Vagina (tissue), 2 donors: ENCODE measurements at places on chromosomes 6 and 20.

GRCh38 chr20:46004889-46005473 is 3.7 kb upstream of the MMP9 start:
- H3K36me3 ChIP-seq, result no peaks in the 10 kb centered on the region
- H3K4me3 ChIP-seq, result no peak overlapping the region
- no peaks in the 10 kb centered on the region for H3K27me3 ChIP-seq
- no peak overlapping the region for H3K27ac ChIP-seq
- H3K4me1 ChIP-seq, result no peaks in the 10 kb centered on the region

DNA sequence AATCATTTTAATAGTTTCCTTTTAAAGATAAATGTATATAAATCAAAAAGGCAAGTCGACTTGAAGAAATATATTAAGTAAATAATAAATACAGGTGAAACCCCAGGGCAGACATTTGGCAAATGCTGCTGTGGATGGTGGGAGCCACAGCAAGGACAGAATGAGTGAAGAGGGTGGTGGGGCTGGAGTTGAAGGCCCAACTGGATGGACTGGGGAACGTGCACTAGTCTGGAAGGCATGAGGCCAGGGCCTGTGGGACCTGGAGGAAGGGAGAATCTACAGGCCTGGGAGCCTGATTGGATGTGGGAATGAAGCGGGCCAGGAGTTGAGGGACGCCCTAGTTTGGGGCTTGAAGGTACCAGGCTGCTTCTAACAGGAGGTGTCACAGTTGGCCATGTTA is 30.6 kb upstream of the BLCAP start:
- no peaks in the 10 kb centered on the region for H3K36me3 ChIP-seq
- DNase-seq, result no peak
- H3K27ac ChIP-seq, result no peak overlapping the region
- H3K4me3 ChIP-seq, result no peak overlapping the region
- H3K27me3 ChIP-seq, result no peaks in the 10 kb centered on the region

DNA sequence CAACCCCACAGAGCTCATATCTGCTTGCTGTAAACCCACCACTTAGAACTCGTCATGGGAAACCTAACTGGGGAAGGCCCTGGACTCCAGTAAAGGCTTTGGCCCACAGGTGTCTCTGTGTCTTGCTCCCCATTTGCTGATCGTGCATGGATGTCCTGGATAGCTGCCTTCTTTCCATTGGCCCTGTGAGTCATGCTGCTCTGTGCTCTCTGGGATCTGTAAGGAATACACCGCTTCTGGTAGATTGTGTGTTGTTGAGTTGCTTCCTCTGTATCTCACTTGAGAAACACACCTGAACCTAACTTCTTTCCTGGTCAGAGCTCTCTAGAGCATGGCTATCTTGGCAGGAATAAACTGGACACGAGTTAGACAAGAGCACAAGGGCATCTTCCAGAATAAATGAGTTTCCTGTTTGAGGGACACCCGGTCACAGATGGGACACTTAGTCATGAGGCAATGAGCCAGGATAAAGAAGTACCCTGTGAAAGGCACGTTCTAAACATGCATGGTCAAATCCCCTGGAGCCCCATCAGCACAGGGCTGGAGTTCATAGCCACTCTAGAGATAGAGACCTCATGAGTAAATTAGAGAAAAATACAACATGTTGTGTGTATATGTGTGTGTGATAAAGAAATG is 99.6 kb upstream of the TMEM170B start:
- H3K4me1 ChIP-seq, result peaks cover 22% of the 10 kb centered on the region
- no peaks in the 10 kb centered on the region for H3K36me3 ChIP-seq
- H3K4me3 ChIP-seq, result no peak overlapping the region
- DNase-seq, result no peak
- no peak overlapping the region for H3K27ac ChIP-seq
- no peaks in the 10 kb centered on the region for H3K27me3 ChIP-seq

DNA sequence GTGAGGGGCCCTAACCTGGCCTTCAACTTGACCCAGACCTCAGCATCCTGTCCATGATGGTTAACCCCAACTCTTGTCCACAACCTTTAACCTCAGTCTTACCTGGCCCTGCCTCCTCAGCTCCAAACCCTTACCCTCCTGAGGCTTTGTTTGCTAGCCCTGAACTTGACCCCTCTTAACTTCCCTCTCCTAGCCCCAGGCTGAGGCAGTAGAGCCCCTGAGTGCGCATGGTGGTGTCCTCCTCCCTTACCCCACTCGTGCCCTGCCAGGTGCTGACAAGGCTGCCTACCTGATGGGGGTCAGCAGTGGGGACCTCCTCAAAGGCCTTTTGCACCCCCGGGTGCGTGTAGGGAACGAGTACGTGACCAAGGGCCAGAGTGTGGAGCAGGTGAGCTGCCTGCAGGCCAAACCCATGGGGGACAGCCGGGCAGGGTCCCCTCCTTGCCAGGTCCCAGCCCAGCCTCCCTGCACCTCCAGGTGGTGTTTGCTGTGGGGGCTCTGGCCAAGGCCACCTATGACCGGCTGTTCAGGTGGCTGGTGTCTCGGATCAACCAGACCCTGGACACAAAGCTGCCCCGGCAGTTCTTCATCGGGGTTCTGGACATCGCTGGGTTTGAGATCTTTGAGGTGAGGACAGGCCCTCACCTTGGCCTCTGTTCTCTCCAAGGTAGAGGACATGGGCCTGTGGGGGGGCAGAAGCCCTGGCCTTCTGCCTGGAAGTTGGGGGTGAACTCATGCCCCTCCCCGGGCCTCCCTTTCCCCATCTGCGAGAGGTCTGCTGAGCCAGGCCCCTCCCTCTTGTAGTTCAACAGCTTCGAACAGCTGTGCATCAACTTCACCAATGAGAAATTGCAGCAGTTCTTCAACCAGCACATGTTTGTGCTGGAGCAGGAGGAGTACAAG is 31.9 kb downstream of the MYH7B start:
- no peak for DNase-seq
- H3K27me3 ChIP-seq, result no peaks in the 10 kb centered on the region
- H3K36me3 ChIP-seq, result no peaks in the 10 kb centered on the region
- H3K4me3 ChIP-seq, result no peak overlapping the region

DNA sequence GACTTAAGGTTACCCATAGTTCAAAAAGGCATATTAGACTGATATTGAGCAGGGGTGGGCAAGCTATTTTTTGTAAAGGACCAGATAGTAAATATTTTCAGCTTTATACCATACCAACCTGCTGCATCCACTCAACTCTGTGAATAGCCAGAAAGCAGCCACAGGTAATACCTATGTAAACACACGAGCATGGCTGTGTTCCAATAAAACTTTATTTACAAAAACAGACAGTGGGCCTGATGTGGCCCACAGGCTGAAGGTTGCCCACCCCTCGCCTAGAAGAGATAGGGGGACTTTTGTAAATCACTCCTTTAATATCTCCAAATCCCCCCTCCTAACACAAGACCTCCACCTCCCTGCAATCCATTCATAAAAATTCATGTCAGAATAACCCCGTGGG is 64.4 kb downstream of the PSMG4 start:
- H3K4me1 ChIP-seq, result peaks cover 23% of the 10 kb centered on the region
- no peaks in the 10 kb centered on the region for H3K27me3 ChIP-seq
- no peak overlapping the region for H3K27ac ChIP-seq
- no peak for DNase-seq
- H3K4me3 ChIP-seq, result no peak overlapping the region

GRCh38 chr6:31529329-31530150 is 778 bp downstream of the MCCD1 start:
- no peak for DNase-seq
- H3K27me3 ChIP-seq, result no peaks in the 10 kb centered on the region
- H3K4me3 ChIP-seq, result no peak overlapping the region
- H3K4me1 ChIP-seq, result no peaks in the 10 kb centered on the region
- no peaks in the 10 kb centered on the region for H3K36me3 ChIP-seq

DNA sequence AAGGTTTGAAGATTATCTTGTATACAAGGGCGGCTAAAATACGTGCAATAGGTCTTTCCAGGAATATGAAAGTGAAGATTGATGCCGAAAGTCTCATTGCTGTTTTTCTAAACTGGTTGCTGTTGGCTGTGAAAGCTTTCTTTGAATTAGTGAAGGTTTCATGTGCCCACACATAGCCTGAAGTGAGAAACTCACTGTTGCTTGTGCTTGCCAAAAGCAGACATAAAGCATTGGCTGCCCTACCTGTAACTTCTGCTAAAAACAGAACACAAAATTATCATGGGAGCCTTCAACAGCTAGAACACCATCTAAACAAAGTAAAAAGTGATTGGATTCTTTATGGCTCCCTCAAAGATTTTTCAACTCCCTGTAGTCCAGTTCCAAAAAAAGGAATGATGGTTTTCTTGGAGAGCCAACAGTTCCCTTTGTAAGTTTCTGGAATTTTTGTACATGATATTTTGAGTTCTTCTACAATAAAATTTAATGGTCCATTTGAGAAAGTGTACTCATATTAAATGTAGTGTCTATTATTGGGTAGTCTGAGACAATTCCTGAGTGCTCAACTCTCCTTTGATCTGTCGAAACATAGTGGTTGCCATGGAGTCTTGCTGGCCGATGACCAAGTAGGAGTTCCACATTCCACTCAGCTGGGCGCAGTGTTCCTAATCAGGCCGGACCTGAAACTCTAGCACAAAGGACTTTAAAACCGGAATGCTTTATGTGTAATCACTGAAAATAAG is 68.5 kb downstream of the PLEKHG1 start:
- H3K4me1 ChIP-seq, result peaks cover 22% of the 10 kb centered on the region
- H3K27me3 ChIP-seq, result no peaks in the 10 kb centered on the region
- no peak overlapping the region for H3K4me3 ChIP-seq
- no peaks in the 10 kb centered on the region for H3K36me3 ChIP-seq
- DNase-seq, result no peak

GRCh38 chr6:158923805-158924498 is 76.0 kb downstream of the RSPH3 start:
- H3K36me3 ChIP-seq, result no peaks in the 10 kb centered on the region
- no peak overlapping the region for H3K4me3 ChIP-seq
- no peak for DNase-seq
- H3K27me3 ChIP-seq, result no peaks in the 10 kb centered on the region
- H3K4me1 ChIP-seq, result no peaks in the 10 kb centered on the region
- H3K27ac ChIP-seq, result no peak overlapping the region

DNA sequence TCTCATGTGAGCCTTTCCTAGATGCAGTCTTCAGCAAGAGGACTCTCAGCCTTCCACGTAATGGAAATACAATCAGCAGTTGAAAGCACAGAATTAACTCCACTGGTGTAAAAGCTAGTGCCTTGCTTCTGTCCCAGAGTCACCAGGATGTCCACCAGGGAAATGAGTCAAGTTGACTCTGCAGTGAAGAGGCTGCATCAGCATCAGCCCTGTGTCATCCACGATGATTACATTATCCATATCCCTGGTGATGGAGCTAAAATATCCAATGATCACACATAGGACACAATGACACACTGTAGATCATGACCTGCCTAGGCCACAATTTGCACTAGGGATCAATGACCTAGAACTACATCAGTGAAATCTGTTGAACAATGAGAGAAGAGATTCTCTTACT is 262.4 kb downstream of the ERMARD start:
- peak; percentile 42 for DNase-seq
- no peaks in the 10 kb centered on the region for H3K27me3 ChIP-seq
- H3K4me1 ChIP-seq, result peaks cover 4% of the 10 kb centered on the region
- no peak overlapping the region for H3K27ac ChIP-seq
- H3K36me3 ChIP-seq, result no peaks in the 10 kb centered on the region

GRCh38 chr20:47859278-47859677 is 74.0 kb upstream of the SULF2 start:
- no peaks in the 10 kb centered on the region for H3K36me3 ChIP-seq
- DNase-seq, result no peak
- H3K27me3 ChIP-seq, result no peaks in the 10 kb centered on the region
- peak overlapping the region; percentile 39 for H3K27ac ChIP-seq
- H3K4me1 ChIP-seq, result peaks cover 23% of the 10 kb centered on the region

GRCh38 chr6:98678481-98678880 is 155.9 kb upstream of the POU3F2 start:
- H3K36me3 ChIP-seq, result no peaks in the 10 kb centered on the region
- H3K27me3 ChIP-seq, result no peaks in the 10 kb centered on the region
- no peaks in the 10 kb centered on the region for H3K4me1 ChIP-seq
- no peak overlapping the region for H3K4me3 ChIP-seq

- H3K27ac ChIP-seq, result no peak overlapping the region
- DNase-seq, result no peak
- H3K36me3 ChIP-seq, result no peaks in the 10 kb centered on the region
- peaks cover 12% of the 10 kb centered on the region for H3K4me1 ChIP-seq
Measured at GRCh38 chr6:158574800-158575199, 14.9 kb downstream of the TMEM181 start.

DNA sequence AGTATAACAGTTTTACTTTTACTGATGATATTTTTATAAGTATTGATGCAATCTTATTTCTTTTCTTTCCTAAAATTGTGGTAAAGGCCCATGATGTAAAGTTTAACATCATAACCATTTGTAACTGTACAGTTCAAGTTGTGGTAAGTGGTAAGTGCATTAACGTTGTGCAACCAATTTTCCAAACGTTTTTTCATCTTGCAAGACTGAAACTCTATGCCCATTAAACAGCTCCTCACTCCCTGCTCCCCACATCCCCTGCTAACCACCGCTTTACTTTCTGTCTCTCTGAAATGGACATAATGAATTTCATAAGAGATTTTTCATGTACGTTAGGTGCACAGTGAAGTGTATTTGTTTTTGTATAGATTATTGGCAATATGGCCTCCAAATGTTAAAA is 106.0 kb downstream of the PACRG start:
- no peaks in the 10 kb centered on the region for H3K27me3 ChIP-seq
- DNase-seq, result no peak
- no peaks in the 10 kb centered on the region for H3K4me1 ChIP-seq
- H3K4me3 ChIP-seq, result no peak overlapping the region
- no peaks in the 10 kb centered on the region for H3K36me3 ChIP-seq

GRCh38 chr6:17869010-17869752 is 118.3 kb downstream of the KIF13A start:
- H3K27me3 ChIP-seq, result no peaks in the 10 kb centered on the region
- H3K4me3 ChIP-seq, result peak overlapping the region; percentile 7
- no peaks in the 10 kb centered on the region for H3K36me3 ChIP-seq
- H3K4me1 ChIP-seq, result peaks cover 87% of the 10 kb centered on the region

DNA sequence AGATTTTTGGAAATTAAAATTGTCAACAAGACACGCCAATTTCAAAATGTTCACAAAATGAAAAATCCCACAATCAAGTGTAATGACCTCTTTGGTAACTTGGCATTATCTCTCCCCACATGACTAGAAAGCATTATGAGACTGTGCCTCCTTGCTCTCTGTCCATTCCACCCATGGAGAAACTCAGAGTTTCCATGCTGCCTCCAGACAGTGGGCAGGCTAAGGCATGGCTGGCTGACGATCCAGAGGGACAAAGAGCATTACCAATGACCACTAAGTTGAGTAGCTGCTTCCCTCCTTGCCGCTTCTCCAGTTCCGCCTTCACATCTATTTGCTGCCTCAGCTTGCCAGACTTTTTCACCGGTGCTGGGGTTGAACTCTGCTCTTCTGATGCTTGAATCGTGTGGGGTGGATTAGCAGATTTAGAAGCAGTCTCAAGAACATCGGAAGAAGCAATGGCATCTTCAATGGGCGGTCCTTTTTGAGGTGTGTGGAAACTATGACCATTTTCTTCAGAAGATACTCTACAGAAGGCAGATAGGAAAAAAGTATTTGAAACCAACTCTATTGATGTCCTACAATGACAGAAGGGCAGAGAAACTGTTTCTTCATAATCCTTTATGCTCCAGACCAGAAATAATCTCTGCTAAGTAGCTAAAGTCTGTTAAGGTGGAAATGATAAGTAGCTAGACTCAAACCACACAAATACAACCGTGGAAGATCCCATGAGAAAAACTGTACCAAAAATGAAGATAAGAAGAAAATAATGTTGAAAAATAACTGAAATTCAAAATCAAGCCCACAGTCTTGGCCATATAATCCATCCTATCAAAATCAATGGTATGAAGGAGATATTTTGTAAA is 47.5 kb upstream of the ALDH8A1 start:
- no peaks in the 10 kb centered on the region for H3K4me1 ChIP-seq
- no peaks in the 10 kb centered on the region for H3K27me3 ChIP-seq
- H3K4me3 ChIP-seq, result no peak overlapping the region
- H3K36me3 ChIP-seq, result peaks cover 6% of the 10 kb centered on the region
